Ovary (tissue), 10 donors: ENCODE measurements at places on chromosomes 5 and 9. TPM values are rescaled to one million over a fixed set of nuclear protein-coding genes. Genes with fewer than 3 reads are reported as not detected.

Gene INSL6
- not detected for polyA plus RNA-seq

- no peak overlapping the region for H3K4me3 ChIP-seq
- no peaks in the 10 kb centered on the region for H3K27me3 ChIP-seq
- no peaks in the 10 kb centered on the region for H3K36me3 ChIP-seq
Observed at GRCh38 chr9:7432989-7433388, 366.6 kb downstream of the DMAC1 start.

Gene CDH18
- 0.27 TPM for polyA plus RNA-seq

Gene DMRT3
- 0.17 TPM for polyA plus RNA-seq
